ENCODE measurements at places on chromosomes 4 and X.

- peak; percentile 30 for DNase-seq
These were observed 17.4 kb downstream of the IRAK1 start for GRCh38 chrX:154002215-154002719.

GRCh38 chr4:78606035-78606434 lies 54.5 kb downstream of the ANXA3 start:
- no peak for DNase-seq

GRCh38 chr4:99947608-99948007 lies 1.2 kb upstream of the DNAJB14 start:
- DNase-seq: no peak

- no peak for DNase-seq
These were observed 220.7 kb downstream of the HS6ST2 start for GRCh38 chrX:132737743-132738142.

GRCh38 chr4:182758273-182758672 lies 158.9 kb downstream of the DCTD start:
- peak; percentile 71 for DNase-seq

DNA sequence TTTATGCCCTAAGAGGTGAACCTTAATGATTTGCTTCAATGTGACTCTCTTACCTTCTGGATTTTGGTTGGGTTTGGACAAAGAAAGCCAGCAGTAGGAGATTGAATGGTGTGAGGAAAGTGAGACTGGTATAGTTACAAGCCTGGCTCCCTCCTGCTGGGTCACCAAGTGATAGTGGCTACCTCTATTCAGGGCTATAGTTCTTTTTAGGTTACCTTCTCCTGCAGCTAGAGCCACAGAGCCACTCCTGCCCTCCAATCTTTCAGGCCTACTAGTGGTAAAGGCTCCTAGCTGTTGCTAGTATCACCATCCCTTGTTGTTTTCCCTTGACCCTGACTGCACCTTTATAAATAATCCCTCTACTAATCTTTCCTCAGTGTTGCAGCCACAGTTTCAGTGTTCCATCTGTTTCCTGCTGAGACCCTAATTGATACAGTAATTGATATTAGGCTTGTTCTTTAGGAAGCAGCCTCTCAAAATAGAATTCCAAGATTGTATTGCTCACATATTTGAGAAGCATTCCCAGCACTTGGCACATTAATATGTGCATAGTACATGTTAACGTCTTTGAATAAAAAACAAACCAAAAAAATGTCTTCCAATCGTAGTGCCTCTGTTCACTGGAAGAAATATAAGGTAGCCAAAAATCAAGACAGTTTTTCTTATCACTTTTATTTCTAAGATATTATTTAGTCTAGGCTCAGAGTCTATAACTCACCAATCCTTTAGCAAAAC lies 82.3 kb downstream of the SRPX start:
- no peak for DNase-seq

Measured in neural progenitor cell (in vitro differentiated cells).